ENCODE measurements at places on chromosomes 13 and 19.

- no peaks in the 10 kb centered on the region for H3K27me3 ChIP-seq
- no peaks in the 10 kb centered on the region for H3K4me1 ChIP-seq
- no peak for DNase-seq
- no peak overlapping the region for H3K4me3 ChIP-seq
- H3K27ac ChIP-seq: no peak overlapping the region
Measured at GRCh38 chr13:58085274-58085673, 453.7 kb downstream of the PCDH17 start.

GRCh38 chr19:2969104-2969504 lies 8.3 kb upstream of the TLE6 start:
- H3K27ac ChIP-seq: no peak overlapping the region
- DNase-seq: no peak
- no peaks in the 10 kb centered on the region for H3K36me3 ChIP-seq
- H3K4me3 ChIP-seq: no peak overlapping the region
- no peaks in the 10 kb centered on the region for H3K27me3 ChIP-seq
- no peaks in the 10 kb centered on the region for H3K4me1 ChIP-seq

DNA sequence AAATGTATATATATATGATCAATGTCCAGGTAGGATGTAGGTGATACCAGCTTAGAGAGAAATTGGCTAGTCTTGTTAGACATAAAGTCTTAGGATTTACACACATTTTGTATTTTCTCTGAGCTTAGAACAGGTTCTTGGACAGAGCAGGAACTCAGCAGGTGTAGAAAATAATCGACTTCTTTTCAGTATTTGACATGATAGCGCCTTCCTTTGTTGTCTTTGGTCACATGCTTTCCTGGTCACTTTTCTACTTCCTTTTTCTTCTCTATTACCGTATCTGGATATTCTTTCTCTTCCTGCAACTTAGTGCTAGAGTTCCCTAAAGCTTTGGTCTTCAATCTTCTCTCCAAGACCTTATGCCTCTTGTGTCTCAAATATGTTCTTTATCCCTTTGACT lies 107.4 kb downstream of the LRCH1 start:
- no peak for DNase-seq
- no peak overlapping the region for H3K4me3 ChIP-seq
- H3K36me3 ChIP-seq: no peaks in the 10 kb centered on the region
- no peak overlapping the region for H3K27ac ChIP-seq
- H3K27me3 ChIP-seq: no peaks in the 10 kb centered on the region

GRCh38 chr13:98309569-98310335 lies 132.7 kb upstream of the RNF113B start:
- no peak overlapping the region for H3K4me3 ChIP-seq
- H3K27ac ChIP-seq: no peak overlapping the region
- no peaks in the 10 kb centered on the region for H3K27me3 ChIP-seq
- H3K4me1 ChIP-seq: no peaks in the 10 kb centered on the region
- DNase-seq: no peak

DNA sequence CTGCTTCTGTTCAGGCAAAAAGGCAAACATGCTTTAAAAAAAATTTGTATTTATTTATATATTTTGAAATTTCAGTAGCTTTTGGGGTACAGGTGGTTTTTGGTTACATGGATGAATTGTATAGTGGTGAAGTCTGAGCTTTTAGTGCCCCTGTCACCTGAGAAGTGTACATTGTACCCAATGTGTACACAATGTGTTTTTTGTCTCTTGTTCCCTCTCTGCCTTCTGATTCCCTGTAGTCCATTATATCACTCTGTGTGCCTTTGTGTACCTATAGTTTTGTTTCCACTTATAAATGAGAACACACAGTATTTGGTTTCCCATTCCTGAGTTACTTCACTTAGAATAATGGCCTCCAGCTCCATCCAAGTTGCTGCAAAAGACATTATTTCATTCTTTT lies 77.4 kb downstream of the PDS5B start:
- H3K4me1 ChIP-seq: no peaks in the 10 kb centered on the region
- no peak overlapping the region for H3K27ac ChIP-seq
- no peak overlapping the region for H3K4me3 ChIP-seq

- no peaks in the 10 kb centered on the region for H3K27me3 ChIP-seq
- no peaks in the 10 kb centered on the region for H3K4me1 ChIP-seq
- no peak overlapping the region for H3K4me3 ChIP-seq
- H3K27ac ChIP-seq: no peak overlapping the region
Measured at GRCh38 chr13:113734099-113734825, 24.8 kb upstream of the TMEM255B start.

GRCh38 chr13:29503041-29503837 lies 92.2 kb downstream of the SLC7A1 start:
- no peaks in the 10 kb centered on the region for H3K36me3 ChIP-seq
- H3K27me3 ChIP-seq: no peaks in the 10 kb centered on the region
- no peak overlapping the region for H3K4me3 ChIP-seq
- DNase-seq: no peak
- no peaks in the 10 kb centered on the region for H3K4me1 ChIP-seq
- H3K27ac ChIP-seq: no peak overlapping the region

DNA sequence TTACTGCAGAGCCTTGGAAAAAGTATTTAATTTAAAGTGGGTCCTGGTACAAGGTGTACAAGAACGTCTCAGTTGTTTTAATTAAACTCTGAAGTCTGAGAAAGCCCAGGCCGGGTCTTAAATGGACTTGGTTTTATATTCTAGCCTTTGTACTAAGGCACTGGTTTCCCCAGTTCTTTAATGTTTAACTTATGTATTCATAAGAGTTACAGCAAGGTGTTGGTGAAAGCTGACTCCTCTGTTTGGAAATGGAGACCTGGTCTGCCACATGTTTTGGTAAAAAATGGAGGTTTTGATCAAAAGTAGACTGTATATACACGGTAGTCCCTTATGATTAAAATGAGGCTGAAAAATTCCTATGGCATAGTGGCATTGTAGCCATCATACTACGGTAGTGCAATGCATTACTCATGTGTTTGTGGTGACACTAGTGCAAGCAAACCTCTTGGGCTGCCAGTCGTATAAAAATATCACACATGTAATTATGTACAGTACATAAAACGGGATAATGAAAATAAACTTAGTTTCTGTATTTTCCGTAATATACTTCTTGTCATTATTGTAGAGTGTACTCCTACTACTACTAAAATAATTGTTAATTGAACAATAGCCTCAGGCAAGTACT lies 883.4 kb upstream of the SPRY2 start:
- H3K27me3 ChIP-seq: no peaks in the 10 kb centered on the region
- no peaks in the 10 kb centered on the region for H3K36me3 ChIP-seq
- H3K4me1 ChIP-seq: no peaks in the 10 kb centered on the region
- no peak for DNase-seq
- H3K27ac ChIP-seq: no peak overlapping the region

- no peak for DNase-seq
- no peaks in the 10 kb centered on the region for H3K36me3 ChIP-seq
Measured at GRCh38 chr13:110254151-110254679, 52.7 kb downstream of the COL4A1 start.

- no peaks in the 10 kb centered on the region for H3K36me3 ChIP-seq
- DNase-seq: no peak
Measured at GRCh38 chr13:77861741-77862140, 56.9 kb downstream of the EDNRB start.

GRCh38 chr13:80131204-80131603 lies 209.7 kb downstream of the SPRY2 start:
- H3K4me1 ChIP-seq: no peaks in the 10 kb centered on the region
- H3K4me3 ChIP-seq: no peak overlapping the region
- no peak for DNase-seq
- no peak overlapping the region for H3K27ac ChIP-seq
- H3K36me3 ChIP-seq: no peaks in the 10 kb centered on the region

DNA sequence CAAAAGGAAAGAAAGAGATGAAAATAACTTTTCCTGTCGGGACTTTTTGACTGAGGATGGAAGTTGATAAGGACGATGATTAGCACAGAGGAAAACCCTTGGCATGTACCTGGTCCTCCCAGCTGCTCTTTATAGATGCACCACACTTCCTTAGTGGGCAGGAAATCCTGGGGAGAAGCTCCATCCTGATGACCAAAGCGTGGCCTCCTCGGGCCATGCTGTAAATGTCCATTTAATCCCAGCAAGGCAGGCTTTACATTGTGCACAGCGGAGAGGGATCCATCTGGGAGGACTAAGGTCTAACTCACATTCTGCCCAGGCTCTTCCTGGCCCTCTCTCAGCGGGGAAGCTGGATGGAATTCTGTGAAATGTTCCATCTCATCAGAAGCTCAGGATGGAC lies 113.5 kb downstream of the COL4A2 start:
- H3K27me3 ChIP-seq: no peaks in the 10 kb centered on the region
- no peak overlapping the region for H3K4me3 ChIP-seq
- DNase-seq: no peak
- no peaks in the 10 kb centered on the region for H3K36me3 ChIP-seq
- no peak overlapping the region for H3K27ac ChIP-seq
- no peaks in the 10 kb centered on the region for H3K4me1 ChIP-seq

- DNase-seq: no peak
- no peaks in the 10 kb centered on the region for H3K4me1 ChIP-seq
- no peak overlapping the region for H3K27ac ChIP-seq
- no peak overlapping the region for H3K4me3 ChIP-seq
- no peaks in the 10 kb centered on the region for H3K27me3 ChIP-seq
Measured at GRCh38 chr13:98299235-98299965, 122.3 kb upstream of the RNF113B start.

- no peaks in the 10 kb centered on the region for H3K27me3 ChIP-seq
- peaks cover 78% of the 10 kb centered on the region for H3K36me3 ChIP-seq
- no peaks in the 10 kb centered on the region for H3K4me1 ChIP-seq
- H3K4me3 ChIP-seq: no peak overlapping the region
- H3K27ac ChIP-seq: no peak overlapping the region
Measured at GRCh38 chr19:2127758-2128157, 23.6 kb downstream of the AP3D1 start.

DNA sequence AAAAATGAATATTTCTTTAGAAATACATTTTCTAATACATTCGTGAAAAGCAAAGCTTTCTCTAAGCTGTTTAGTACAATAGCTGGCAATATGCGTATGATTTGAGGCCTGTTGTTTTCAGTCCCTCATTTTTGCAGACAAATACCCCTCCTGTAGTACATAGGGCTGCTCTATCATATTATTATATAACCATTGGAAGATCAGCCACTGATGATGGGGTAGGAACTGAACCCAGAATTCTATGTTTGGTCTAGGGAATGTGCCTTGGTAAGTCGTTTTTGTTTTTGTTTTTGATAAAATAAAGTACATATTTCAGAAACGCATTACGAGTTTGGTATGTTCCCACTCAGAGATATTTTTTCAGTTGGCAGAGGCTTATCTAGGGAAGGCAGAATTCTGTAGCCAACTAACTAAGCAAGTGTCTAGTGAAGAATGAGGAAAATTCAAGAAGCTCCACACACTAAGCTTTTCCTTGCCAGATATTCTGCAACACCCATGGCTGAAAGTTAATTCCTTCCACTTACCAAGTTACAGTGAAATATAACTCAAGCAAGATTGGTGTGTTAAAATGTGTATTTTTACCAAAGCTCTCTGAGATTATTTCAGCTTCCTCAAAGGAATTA lies 656.9 kb upstream of the MIR17HG start:
- no peak overlapping the region for H3K4me3 ChIP-seq
- H3K27ac ChIP-seq: no peak overlapping the region

DNA sequence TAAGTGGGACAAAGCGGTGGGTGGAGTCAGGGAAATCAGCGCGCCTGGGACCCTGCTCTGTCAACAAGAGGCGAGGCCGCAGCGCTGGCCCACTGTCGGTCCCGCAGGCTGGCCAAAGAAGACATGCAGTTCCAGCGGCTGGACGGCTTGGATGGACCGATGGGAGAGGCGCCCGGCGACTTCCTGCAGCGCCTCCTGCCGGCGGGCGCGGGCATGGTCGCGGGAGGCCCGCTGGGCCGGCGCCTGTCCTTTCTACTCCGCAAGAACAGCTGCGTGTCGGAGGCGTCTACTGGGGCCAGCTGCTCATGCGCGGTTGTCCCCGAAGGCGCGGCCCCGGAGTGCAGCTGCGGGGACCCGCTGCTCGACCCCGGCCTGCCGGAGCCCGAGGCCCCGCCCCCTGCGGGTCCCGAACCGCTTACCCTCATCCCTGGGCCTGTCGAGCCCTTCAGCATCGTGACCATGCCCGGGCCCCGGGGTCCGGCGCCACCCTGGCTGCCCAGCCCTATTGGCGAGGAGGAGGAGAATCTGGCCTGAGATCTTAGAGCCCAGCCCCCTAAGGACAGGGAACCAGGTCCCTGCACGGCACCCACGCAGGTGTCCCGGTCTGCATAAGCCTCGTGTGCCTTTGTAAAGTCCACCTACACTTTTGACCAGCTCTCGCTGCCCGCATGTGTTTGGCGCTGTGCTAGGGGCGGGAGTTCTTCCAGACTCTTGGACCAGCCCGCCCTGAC lies 6.1 kb downstream of the BEST2 start:
- H3K27me3 ChIP-seq: no peaks in the 10 kb centered on the region
- no peak overlapping the region for H3K27ac ChIP-seq
- H3K4me1 ChIP-seq: no peaks in the 10 kb centered on the region

DNA sequence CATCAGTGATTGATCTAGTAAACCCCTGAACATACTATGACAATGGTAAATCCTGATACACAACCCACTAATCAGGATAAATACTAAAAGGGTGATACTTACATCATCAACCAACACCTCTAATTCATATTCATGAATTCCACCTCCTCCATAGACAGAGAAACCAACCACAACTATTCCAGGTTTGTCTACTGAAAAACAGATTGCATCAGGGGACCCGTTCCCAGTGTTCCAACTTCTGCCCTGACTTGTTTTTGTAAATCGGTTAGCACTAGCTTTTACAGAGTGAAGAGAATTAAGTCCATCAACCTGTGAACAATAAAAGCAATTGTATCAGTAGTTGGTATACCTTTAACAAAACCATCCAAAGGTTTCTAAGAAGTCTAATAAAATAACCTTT lies 149.2 kb downstream of the MYCBP2 start:
- H3K36me3 ChIP-seq: peaks cover 76% of the 10 kb centered on the region
- H3K27ac ChIP-seq: no peak overlapping the region
- no peak for DNase-seq
- H3K27me3 ChIP-seq: no peaks in the 10 kb centered on the region

DNA sequence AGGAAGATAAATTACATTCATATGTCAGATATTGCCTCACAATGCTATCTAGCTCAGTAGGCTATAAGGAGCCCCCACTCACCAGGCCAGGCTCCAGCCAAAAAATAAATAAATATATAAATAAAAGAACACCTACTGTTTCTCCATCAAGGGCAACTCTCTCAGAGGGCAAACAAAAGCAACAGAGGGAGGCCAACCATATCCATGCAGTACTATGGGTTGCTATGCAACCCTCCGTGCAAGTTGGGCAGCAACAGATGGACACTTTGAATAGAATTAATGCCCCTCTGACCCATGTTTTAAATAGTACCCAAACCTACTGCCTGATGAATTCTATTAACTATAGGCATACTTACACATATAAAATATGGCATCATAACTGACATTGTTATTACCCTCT lies 279.8 kb upstream of the EDNRB start:
- no peak overlapping the region for H3K4me3 ChIP-seq
- H3K27ac ChIP-seq: no peak overlapping the region
- no peaks in the 10 kb centered on the region for H3K36me3 ChIP-seq
- DNase-seq: no peak

GRCh38 chr13:48849515-48849914 lies 126.2 kb upstream of the FNDC3A start:
- H3K36me3 ChIP-seq: no peaks in the 10 kb centered on the region
- no peak for DNase-seq
- H3K27ac ChIP-seq: no peak overlapping the region
- no peaks in the 10 kb centered on the region for H3K27me3 ChIP-seq
- H3K4me3 ChIP-seq: no peak overlapping the region
- H3K4me1 ChIP-seq: no peaks in the 10 kb centered on the region

Data from naive thymus-derived CD4-positive, alpha-beta T cell (primary cell).